ENCODE measurements at places on chromosomes 2 and 18.

DNA sequence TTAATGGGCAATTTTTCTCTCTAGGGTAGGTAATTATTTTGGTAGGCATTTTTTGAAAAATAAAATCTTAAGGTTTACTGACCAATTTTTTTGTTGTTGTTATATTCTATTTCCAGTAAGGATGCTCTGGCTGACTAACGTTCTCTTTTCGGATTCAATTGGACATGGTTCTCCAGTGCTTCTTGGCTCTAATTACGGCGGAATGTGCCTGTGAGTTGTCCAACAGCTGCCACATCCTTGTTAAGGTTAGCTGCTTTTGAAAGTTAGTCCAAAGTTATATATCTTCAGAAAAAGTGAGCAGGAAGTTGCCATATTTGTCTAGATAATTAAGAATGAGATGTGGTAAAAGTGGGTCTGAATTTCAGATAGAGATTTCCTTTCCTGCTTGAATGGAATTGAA, 45.8 kb upstream of the SMIM21 start:
- DNase-seq: no peak

GRCh38 chr18:72762515-72763122, 105.2 kb downstream of the NETO1 start:
- no peak for DNase-seq

DNA sequence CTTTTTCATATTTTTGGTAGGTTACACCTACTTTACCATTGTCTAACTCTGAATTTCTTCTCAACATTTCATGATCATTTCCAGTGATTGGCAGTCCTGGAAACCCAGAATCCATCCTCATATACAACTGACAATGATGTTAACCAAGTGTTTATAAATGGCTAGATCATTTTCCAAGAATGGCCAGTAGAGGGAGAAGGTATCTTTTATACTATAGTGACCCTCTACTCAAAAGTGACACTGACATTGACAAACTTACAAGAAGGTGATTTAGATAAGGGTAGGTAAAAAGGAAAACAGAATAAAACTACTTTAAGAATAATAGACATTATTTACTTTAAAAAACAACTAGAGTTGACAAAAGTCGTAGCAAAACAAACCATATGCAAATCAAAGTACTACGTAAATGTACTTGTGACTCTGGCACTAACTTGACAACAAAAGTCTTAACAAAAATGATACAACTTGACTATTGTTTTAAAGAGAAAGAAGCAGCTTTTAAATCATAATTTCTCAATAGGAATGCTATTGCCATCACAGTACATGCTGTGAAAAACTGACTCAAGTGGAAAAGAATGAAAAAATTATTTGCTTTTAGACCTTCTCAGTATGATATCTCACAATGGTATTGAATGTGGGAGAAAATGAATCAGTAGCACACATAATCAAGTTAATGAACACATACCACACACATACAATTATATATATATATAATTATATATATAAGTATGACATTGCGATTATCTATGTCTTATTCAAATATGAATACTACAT, 76.6 kb upstream of the GRB14 start:
- no peak for DNase-seq

DNA sequence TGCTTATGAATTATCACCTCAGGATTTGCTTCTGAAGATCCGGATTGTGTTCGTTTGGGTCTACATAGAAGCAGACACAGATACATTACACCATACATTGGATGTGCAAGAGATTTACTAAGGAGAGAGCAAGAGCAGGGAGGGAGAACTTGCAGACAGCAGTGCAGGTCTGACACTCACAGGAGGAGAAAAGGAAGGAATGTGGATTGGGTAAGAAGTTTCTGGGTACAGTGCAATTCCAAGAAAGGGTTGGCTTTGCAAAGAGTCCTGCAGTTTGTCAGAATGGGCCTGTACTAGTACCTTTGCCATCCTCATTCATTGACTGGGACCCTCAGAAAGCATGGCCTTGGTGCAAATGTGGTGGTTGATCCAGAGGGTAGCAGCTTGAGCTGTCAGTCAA, 4.8 kb upstream of the THOC1 start:
- no peak for DNase-seq

- no peak for DNase-seq
Measured at GRCh38 chr2:130720036-130720435, 8.8 kb upstream of the GPR148 start.

DNA sequence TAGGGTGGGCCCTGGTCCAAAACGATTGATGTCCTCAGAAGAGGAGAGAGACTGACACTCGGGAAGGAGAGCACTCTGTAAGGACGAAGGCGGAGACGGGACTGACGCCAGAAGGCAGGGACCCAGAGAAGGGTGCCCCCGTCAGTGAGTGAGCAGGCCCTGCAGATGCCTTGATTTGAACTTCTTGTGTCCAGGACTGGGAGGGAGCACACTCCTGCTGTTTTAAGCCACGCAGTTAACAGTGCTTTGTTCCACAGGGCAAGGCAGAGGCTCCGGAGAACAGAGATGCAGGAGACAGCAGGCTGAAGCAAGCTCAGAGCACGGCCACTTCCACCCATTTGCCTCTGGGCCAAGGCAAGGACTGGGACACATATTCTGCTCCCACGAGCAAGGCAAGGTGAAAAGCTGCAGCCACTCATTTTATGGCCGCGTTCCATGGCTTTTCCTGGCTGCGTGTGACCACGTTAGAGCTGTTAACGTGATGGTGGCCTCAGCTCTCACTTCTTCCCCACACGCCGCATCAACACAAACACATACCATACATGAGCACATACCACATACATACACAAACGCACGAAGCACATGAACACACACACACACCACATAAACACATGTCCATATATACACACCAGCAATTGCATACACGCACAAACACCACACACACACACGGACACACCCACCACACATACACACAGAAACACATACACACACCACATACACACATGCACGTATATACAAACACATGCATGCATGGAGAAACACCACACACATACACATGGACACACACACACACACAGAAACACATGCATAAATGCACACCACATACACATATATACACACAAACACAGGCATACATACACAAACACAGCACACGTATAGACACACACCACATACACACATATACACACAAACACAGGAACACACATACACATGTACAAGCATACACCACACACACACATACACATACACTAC, 521.0 kb upstream of the MYT1L start:
- DNase-seq: no peak

DNA sequence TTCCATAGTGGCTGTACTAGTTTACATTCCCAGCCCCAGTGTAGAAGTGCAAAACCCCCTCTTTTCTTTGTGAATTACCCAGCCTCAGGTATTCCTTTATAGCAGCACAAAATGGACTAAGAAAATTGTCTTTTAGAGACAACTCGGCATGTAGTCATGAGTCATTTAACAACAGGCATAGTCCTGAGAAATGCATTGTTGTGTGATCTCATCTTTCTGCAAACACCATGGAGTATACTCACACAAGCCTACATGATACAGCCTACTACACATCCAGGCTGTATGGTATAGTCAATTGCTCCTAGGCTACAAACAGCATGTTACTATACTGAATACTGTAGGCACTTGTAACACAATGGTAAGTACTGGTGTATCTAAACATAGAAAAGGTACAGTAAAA, 44.4 kb upstream of the MBP start:
- DNase-seq: no peak

DNA sequence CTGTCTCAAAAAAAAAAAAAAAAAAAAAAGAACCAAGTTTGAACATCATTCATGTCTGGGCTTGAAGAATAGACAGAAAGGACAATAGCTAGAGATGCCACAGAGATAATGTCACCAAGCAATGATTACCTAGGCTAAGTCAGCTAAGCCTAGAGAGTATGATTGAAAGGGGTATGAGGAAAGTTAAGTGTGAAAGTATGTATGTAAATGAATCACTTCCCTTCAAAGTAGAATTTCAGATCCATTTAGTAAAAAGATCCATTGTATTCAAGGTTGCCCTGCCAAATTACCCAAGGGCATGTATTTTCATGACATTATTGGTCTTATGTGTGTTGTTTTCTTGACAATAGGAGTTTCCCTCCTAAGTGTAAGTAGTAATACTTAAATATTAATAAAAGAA, 34.1 kb upstream of the SLC39A10 start:
- no peak for DNase-seq

- no peak for DNase-seq
Measured at GRCh38 chr2:176364273-176364977, 95.2 kb downstream of the MTX2 start.

DNA sequence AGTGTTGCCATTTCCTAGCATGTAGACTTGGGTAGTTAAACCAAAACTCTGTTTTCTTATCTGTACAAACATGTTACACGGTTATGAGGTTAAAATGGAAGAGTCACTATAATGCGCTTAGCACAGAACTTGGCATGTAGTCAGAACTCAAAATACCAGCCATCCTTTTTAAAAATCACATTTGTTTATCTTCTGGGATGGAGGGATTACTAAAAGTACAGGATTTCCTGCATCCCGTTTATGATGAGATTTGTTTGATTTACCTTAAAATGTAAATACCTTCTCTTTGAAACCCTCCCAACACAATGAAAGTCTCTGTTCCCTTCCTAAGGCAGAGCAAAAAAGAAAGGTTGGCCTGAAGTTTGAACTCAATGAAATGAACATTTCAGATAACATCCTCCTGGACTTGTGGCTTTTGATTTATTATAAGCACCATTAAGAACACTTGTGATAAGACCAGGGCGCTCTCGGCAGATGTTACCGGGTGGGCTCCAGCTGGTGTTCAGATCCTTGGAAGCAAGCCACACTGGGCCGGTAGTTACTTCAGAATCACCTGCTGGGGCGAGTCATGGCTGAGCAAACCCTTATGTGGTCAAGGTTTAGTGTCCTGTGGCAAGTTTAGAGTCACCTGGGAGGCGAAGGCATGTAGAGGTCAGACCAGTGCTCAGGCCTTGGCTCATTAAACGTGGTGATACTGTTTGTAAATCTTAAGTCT, 105.7 kb downstream of the MGAT5 start:
- DNase-seq: no peak

GRCh38 chr2:9269695-9270360, 63.2 kb downstream of the ASAP2 start:
- DNase-seq: no peak

Data from stimulated activated effector memory CD8-positive, alpha-beta T cell treated with anti-CD3 and anti-CD28 coated beads, Interleukin-12 subunit alpha, Interleukin-12 subunit beta, amount 100 ng/mL, for 72 hours (primary cell).